ENCODE measurements at places on chromosomes 2 and 18. TPM values are rescaled to one million over a fixed set of nuclear protein-coding genes. Genes with fewer than 3 reads are reported as not detected.

The HOXD8 gene
- 0.88 TPM for total RNA-seq

The IL1F10 gene
- total RNA-seq: not detected

The GCG gene
- total RNA-seq: not detected

The CXXC1 gene
- total RNA-seq: 31.4 TPM

The SLC5A7 gene
- total RNA-seq: not detected

The SPR gene
- total RNA-seq: 16.1 TPM

The ZNF24 gene
- 26.7 TPM for total RNA-seq

The DLGAP1 gene
- 0.28 TPM for total RNA-seq

The TRAPPC12 gene
- total RNA-seq: 61.7 TPM

The PDE1A gene
- 1.2 TPM for total RNA-seq

The MC4R gene
- not detected for total RNA-seq

The ACMSD gene
- not detected for total RNA-seq

The PKDCC gene
- 1.8 TPM for total RNA-seq

The CREG2 gene
- 2.3 TPM for total RNA-seq

The MCM6 gene
- 16.4 TPM for total RNA-seq

The GALM gene
- 2.2 TPM for total RNA-seq

The CPS1 gene
- total RNA-seq: 4.7 TPM

The AQP12A gene
- total RNA-seq: not detected
